CD4-positive, alpha-beta T cell treated with Interleukin-6 for 4 hours (primary cell): ENCODE measurements at places on chromosomes 3 and 15.

- DNase-seq = no peak
Observed at GRCh38 chr15:98321896-98322295, 326.4 kb upstream of the IGF1R start.

DNA sequence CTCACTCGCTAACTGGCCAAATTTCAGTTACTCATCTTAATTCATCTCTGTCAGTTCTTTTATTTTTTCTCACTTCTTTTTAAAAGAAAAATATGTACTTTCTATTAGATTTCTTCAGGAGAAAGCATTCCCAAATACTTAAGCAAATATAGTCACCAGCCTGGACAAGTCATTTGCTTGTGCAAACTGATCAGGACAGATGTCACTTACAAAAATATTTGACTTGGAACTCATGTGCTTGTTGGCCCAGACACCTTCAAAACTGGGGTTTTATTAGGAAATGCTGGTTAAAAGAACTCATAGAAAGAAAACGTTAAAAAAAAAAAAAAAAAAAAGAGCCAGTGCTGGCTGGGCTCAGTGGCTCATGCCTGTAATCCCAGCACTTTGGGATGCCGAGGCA is 31.3 kb upstream of the FOXP1 start:
- DNase-seq = no peak

GRCh38 chr3:49926117-49926728 is 3.4 kb downstream of the MON1A start:
- no peak for DNase-seq

DNA sequence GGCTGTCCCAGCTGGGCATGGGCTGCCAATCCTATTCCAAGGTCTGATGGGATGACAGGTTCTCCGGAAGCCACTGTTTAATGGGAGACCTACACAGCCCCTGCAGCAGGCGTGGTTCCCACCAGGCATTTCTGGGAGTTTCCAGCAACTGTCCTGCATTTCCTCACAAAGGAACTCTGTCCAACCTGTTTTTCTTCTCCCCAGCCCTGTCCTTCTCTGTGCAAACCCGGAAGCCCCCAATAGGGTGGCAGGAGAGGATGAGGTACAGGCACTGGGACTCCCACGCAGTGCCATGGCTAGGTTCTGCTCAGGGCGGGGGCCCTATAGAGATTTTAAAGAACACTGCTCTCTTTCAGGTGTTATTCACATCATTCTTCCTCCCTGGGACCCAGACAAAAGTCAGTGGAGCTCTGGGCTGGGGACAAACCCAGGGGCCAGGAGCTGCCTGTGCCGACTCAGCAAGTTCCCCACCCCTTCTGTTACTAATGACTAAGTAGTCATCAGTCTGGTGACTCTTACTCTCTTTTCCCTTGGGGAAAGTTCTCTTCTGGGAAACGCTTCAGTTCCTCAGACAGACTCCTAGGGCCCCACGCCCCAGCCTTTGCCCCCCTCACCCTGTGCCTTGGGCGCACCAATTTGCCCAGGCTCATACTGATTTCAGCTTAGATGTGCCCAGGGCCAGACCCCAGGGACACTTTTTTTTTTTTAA is 97.7 kb downstream of the CD47 start:
- no peak for DNase-seq

DNA sequence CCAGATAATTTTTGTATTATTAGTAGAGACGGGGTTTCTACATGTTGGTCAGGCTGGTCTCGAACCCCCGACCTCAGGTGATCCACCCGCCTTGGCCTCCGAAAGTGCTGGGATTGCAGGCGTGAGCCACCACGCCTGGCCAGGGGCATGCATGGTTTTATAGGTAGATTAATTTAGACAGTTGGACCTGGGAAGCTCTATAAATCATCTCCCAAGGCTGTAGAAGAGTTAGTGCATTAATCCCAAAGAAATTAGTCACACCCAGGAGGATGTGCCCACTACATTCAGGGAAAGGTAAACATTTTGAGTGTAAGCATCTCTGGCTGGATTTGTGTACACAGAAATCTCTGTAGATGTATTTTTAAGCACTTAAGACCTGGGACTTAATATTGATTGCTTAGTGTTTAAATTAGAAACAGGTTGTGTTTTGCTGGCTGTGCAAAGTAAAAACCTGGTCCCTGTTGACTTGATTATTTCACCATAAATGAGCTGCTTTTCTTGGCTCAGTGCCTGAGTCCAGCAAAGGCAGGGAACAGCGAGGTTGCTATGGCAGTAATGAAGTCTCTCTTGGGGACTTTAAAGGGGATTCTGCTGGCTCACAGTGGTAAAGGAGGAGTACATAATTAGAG is 19.2 kb downstream of the EXOSC7 start:
- no peak for DNase-seq

DNA sequence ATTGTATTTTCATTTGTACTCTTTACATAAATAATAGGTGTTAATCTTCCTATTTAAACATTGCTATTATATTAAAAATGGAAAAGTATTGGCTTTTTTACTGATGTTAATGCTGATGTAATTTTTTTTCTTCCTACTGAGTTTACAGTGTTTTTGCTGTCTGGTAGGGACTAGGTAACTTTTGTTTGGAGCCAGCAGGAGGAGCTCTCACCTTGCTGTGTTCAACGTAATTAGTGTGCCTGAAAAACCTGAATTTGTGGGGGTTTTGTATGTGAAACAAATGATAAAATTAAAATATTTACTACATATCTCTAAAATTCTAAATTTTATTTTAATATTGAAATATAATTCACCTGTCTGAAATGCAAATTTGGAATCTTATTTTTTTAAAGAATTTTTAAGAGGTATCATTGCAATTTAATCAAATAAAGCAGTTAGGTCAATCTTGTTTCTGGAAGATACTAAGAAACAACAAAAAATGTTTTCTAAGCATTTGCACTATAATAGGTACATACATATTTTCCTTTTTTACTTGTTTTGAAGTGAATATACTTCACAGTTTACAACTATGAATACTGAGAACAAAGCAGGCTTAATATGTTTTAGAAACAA is 48.8 kb downstream of the EPHA6 start:
- DNase-seq = no peak

DNA sequence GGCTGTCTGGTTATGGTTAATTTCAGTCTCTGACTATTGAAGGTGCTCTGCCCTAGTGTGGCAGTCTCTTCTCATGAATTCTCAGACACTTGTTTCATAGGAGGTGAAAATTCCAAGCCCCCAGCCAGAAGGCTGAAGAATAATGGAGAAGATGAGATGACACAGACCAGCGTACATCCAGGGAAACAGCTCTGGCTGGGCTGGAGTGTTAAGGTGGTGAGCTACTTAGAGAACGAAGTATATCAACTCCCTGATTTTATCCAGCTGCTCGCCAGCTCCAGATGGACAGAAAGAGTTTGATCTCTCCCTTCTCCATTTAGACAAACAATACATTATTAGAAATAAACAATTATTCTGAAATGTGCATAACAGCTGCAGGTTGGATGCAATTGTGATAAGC is 494.5 kb upstream of the RGMA start:
- DNase-seq = no peak

GRCh38 chr15:71083349-71083748 is 31.9 kb upstream of the THSD4 start:
- DNase-seq = no peak

DNA sequence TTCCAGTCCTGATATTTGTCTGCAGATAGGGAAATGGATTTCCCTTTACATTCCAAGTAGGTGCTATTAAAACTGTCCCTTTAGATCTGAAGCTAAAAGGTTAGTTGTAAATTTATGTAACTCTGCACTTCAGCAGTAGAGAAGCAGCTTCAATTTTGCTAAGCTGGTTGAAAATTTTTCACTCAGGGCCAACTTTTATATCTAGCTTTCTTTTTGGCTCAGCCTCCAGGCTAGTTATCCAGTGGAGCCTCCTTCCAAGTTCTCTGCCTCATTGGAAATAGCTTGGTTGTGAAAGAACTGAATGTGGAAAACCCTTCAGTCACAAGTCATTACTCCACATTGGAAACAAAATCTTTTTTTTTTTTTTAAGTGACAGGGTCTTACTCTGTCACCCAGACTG is 8.2 kb upstream of the ZNF660 start:
- no peak for DNase-seq

DNA sequence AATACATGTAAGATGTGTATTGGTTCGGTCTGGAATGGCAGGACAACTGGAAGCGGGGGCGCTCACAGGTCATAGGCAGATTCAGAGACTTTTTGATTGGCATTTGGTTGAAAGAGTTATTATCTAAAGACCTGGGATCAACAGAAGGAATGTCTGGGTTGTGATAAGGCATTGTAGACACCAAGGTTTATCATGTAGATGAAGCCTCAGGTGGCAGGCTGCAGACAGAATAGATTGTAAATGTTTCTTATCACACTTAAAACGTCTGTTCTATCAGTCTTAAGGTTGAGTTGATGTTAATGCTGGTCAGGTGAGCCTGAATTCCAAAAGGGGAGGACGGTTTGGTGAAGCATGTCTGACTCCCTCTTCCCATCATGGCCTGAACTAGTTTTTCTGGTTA is 295.9 kb upstream of the PROK2 start:
- DNase-seq = no peak

GRCh38 chr3:67335813-67336212 is 318.6 kb downstream of the SUCLG2 start:
- DNase-seq = no peak

DNA sequence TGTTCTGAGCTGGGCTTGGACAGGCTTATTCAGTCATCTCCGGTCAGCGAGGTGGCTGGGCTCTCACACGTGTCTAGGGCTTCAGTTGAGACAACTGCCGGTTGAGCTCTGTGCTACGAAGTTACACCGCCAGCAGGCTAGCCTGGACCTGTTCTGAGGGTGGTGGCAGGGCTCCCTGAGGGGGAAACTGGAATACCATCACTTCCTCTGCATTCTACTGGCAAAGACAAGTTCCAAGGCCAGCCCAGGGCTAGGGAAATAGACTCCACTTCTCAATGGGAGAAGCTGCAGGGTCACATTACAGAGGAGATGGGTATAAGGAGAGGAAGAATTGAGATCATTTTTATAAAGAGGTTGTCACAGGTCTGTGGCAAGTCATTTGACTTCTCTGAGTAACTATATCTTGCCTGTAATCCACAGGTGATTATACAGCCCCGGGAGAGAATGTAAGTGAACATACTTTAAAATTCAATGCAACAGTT is 106.8 kb upstream of the IL12A start:
- DNase-seq = no peak

GRCh38 chr3:195159117-195159813 is 111.7 kb downstream of the XXYLT1 start:
- DNase-seq = no peak

- no peak for DNase-seq
Observed at GRCh38 chr15:26807517-26808427, 34.9 kb upstream of the GABRB3 start.

DNA sequence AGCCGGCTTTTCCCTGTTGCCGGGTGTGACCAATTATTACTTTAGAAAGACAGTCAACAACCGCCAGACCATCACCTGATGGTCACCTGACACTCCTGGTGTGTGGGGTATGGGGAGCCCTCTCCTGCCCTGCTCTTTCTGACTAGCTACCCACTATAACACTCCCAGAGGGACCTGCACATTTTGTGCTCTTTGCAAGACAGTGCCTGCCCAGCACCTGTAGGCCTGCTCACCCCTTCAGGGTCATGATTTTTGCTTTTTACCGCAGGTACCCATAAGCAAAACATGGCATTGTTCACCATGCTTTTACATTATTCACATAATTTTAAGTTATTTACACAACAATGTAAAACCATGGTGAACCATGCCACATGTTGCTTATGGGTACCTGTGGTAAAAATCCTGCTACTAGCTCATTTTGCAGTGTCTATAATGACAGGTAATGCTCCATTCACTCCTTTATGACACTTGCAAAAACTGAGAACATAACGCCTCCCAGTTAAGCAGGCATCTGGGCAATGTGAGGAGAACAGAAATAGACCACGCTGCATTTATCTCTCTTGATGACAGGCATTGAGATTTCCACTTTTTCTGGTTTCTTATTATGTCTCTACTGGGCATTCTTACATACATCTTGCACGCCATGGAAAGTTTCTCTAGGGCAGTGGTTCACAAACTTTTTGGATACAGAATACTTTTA is 9.9 kb downstream of the CCRL2 start:
- DNase-seq = no peak

DNA sequence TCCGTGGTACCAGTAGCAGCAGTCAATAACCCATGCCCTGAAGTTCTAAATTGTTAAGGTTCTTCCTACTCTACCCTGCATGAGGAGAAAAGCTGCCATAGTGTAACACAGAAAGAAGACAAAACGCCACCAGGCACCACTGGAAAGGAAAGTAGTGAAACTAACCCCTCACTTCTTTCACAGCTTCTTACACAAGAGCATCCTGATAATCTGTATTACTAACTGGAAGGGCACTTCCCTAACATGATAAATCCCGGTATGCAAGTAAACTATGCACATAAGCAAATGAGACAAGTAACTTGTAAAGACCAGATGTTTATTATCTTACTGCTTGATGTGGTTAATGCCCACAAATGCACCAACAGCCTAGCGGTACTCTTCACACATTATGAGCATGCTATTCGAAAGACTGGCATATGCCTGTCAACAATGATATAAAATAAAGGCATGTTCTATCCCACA is 141.3 kb downstream of the ADAM10 start:
- DNase-seq = no peak

- DNase-seq = no peak
Observed at GRCh38 chr3:196108075-196108743, 26.3 kb upstream of the TFRC start.

GRCh38 chr15:35705884-35706585 is 160.1 kb upstream of the DPH6 start:
- DNase-seq = no peak

DNA sequence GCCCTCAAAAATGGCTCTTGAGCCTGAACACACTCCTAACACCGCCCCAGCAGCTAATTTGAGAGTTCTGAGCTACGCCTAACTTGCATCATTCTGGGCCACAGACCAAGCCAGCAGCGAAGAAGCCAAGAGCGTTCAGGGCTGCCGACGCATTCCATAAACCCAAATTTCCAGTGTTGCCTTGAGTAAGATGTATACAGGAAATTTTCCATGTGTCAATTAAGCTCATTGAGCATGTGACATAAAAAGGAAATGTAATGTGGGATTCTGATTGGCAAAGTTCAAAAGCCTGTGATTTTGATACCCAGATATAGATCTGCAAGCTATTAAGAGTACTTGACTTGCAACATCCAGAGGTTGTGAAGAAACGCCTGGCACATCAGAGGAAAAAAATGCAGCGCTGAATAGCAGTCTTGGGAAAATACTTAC is 148.6 kb upstream of the NR2F2 start:
- no peak for DNase-seq

DNA sequence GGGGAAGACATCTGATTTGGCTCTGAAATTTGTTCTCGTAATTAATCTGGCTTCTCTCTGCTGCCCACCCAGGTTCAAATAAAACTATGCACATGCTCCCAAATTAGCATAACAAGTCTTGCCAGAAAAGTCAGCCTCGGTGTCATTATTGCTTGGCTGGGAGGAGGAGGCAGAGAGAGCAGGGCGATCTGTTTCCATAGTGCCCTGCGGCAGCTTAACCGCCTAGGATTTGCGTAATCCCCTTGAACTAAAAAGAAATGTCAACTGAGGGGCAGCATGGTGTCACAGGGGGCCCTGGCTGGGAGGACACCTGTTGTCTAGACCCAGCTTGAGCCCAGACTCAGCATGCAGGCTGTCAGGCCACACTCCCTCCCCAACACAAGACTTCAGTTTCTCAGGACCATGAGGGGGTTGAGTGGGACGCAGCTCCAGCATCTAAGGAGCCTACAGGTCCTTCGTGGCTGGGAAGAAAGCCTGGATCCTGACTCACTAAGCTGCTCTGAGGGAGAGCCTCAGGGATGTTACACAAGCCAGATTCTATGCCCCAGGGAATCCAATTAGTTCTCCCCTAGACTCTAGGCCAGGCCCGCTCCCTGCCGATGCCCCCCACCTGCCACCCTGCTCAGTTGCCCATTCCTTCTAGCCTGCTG is 17.3 kb downstream of the MRPS11 start:
- no peak for DNase-seq

- DNase-seq = no peak
Observed at GRCh38 chr3:143084856-143085731, 34.5 kb upstream of the CHST2 start.
